G401 (cell line): ENCODE measurements at places on chromosomes 12 and 14.

- no peak for DNase-seq
Observed at GRCh38 chr12:39526974-39527373, 84.1 kb upstream of the KIF21A start.

GRCh38 chr12:13628067-13628466 is 353.3 kb downstream of the GRIN2B start:
- no peak for DNase-seq

- DNase-seq: no peak
Observed at GRCh38 chr12:2383325-2384028, 330.7 kb downstream of the CACNA1C start.

DNA sequence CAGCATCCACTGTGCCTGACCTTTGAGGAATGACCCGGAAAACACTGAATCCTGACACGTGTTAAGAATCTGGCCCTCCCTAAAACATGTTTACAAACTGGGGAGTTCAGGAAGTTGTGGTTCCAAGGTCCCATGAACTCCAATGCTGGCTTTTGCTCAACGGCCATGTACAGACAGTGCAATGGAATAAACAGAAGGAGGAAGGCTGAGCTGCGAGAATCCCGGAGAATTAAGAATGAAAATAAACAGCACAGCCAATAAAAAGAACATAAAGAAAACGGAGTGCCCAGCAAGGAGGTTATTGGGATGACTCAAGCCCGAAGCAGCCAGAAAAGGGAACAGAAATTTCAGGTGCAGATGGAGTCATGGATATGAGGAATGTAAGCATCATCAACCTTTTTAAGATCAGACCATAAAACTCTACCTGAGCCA is 32.3 kb downstream of the BCL11B start:
- DNase-seq: no peak

- no peak for DNase-seq
Observed at GRCh38 chr12:116881877-116882507, 751 bp upstream of the HRK start.

DNA sequence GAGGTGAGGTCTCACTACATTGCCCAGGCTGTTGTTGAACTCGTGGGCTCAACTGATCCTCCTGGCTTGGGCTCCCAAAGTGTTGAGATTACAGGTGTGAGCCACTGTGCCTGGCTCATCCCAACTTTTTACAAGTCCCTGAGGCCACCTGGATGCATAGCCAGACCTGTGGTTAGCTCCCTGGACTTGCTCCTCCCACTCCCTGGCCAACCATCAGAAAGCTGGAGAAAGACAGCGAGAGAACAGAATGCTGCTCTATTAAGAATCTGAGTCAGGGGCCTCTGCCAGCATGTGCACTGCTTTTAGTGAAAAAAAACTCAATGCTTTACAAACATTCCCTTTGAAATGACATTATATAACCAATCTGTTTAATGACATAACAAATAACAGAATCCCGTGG is 78.2 kb downstream of the RBM19 start:
- DNase-seq: no peak

- DNase-seq: no peak
Observed at GRCh38 chr12:76144245-76144549, 59.7 kb upstream of the NAP1L1 start.

DNA sequence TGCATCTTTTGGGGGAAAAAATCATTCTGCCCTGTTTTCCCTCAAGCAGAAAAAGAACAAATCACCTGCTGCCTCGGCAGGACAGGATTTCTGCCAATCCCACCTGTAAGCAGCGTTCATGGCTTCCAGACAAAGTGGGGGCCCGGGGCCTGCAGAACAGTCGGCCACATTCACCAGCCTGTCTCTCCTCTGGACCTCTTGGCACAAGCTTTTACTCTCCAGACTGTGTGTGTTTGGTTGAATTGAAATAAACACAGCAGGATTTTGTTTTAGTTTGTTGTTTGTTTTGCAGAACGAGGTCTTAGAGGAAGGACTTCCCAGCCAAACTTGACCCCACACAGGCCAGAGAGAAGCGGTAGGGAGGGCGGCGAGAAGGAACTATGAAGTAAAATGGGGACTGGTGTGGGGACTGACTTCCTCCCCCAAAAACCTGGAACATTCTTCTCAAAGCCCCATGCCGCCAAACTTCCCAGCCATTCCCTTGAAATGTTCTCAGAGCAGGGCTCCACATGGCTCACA is 41.7 kb upstream of the FOS start:
- no peak for DNase-seq

DNA sequence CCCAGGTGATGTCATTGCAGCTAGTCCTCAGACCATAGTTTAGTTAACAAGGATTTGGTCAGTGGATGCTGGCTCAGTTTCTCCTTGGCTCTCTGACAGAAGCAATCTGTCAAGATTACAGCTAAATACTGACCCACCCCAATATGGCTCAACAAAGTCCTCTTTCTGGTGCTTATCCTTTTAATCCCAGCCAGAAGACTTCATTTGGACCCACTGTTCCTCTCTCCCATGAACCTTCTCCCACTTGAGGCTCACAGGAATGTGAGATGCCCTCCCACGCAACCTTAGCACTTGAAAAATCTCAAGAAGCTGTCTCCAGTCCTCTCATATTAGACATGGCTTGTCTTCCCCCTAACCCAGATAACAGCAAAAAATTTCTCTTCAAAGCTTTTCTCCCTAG is 47.7 kb downstream of the C12orf50 start:
- DNase-seq: no peak

DNA sequence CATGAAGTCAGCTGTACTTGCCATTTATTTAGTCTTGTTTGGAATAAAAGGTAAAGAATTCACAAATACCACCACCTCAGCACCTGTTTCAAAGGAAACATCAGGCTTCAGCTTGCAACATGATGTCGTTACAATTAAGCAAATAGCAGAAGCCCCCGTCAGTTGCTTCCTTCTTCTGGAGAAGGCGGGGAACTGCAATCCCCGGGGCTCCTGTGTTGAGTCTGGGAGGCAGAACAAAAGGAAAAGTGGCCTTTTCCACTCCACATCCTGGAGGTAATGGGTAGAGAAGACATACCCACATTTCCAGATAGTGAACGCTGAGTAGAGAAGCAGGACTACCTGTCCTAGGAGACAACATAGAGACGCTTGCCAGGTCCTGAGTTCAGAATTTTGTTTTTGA is 92.8 kb downstream of the DNAH10 start:
- no peak for DNase-seq

- DNase-seq: no peak
Observed at GRCh38 chr12:55703901-55704761, 3.6 kb downstream of the ITGA7 start.
